ENCODE measurements at places on chromosomes 16 and 17. TPM values are rescaled to one million over a fixed set of nuclear protein-coding genes. Genes with fewer than 3 reads are reported as not detected.

The KRT222 gene
- total RNA-seq, result 0.33 TPM

The MYL4 gene
- not detected for total RNA-seq

The CDH16 gene
- total RNA-seq, result not detected

The ABAT gene
- 1.8 TPM for total RNA-seq

The CBLN1 gene
- total RNA-seq, result not detected

The CCL11 gene
- not detected for total RNA-seq

The MYH13 gene
- not detected for total RNA-seq

The SLC9A5 gene
- total RNA-seq, result 1.0 TPM

The DPH1 gene
- 23.1 TPM for total RNA-seq

The ENKD1 gene
- total RNA-seq, result 17.8 TPM

The TEKT3 gene
- total RNA-seq, result 0.33 TPM

The TEKT1 gene
- not detected for total RNA-seq

The SLX1A gene
- 19.2 TPM for total RNA-seq

The HOXB13 gene
- total RNA-seq, result not detected

The EVPLL gene
- not detected for total RNA-seq
